ENCODE measurements at places on chromosomes 16 and 17. TPM values are rescaled to one million over a fixed set of nuclear protein-coding genes. Genes with fewer than 3 reads are reported as not detected.

The TRIM47 gene
- 190 TPM for total RNA-seq

The ALOXE3 gene
- total RNA-seq, result 6.7 TPM

The ITGAL gene
- not detected for total RNA-seq

The RNF222 gene
- total RNA-seq, result not detected

The OTOP2 gene
- total RNA-seq, result not detected

The CTRB2 gene
- not detected for total RNA-seq

The FBRS gene
- 43.8 TPM for total RNA-seq

The SEPTIN12 gene
- not detected for total RNA-seq

The HIRIP3 gene
- total RNA-seq, result 15.6 TPM

The CX3CL1 gene
- 0.12 TPM for total RNA-seq

The TP53TG3 gene
- 0.66 TPM for total RNA-seq

The CLDN7 gene
- 2.0 TPM for total RNA-seq

The MYH2 gene
- not detected for total RNA-seq

The FOXL1 gene
- 2.0 TPM for total RNA-seq
